ENCODE measurements at places on chromosomes 11 and 22. TPM values are rescaled to one million over a fixed set of nuclear protein-coding genes. Genes with fewer than 3 reads are reported as not detected.
A peak's percentile ranks its signal among the peaks of the same experiment; 100 is the strongest.

- DNase-seq = no peak
These were observed 5.1 kb downstream of the ZPR1 start for GRCh38 chr11:116782728-116783127.

GRCh38 chr11:69121621-69122325, 34.0 kb upstream of the SMIM38 start:
- DNase-seq = no peak

DNA sequence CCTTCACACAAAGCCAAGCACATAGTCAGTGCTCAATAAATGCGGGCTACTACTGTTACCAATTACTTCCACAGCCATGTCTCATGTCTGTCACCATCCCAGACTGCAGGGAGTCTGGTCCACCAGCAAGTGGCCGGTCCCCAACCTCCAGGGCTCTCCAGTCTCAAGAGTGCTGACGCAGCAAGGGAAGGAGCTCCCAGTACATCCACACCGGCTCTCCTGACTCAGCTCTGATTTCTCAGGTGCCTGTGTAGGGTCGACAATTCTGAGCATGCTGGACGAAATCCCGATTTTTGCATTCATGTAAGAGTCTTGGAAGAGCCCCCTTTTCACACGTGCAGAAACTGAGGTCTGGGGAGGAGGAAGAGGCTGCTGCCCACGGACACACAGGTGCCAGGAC, 10.3 kb upstream of the NEFH start:
- no peak for DNase-seq

DNA sequence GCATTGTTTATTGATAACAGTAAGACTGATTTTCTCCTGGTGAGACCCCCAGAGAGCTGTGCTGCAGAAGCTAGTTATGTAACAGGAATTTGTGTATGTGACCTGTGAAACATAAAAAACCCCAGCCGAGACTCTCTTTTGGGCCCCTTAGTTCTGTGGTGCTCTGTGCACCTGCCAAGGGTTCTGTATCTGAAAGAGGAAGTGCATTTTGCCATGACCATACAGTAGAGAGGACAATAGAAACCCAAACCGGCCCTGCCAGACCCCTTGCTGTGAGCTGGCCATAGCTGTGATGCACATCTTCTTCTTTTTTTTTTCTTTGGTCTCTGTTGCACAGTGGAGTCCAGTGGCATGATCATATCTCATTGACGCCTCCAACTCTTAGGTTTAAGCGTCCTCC, 31.4 kb upstream of the APOL5 start:
- no peak for DNase-seq

GRCh38 chr11:95920460-95921105, 3.3 kb downstream of the MTMR2 start:
- no peak for DNase-seq

GRCh38 chr11:30586251-30587144, at the start of gene MPPED2:
TSS of gene MPPED2 (minus strand) at chr11:30586353. CDS start at chr11:30580373, 5,980 bp downstream.
- DNase-seq = peak; percentile 18

- no peak for DNase-seq
These were observed 180.8 kb downstream of the DBX1 start for GRCh38 chr11:19979519-19979845.

- no peak for DNase-seq
These were observed 54.5 kb downstream of the HIPK3 start for GRCh38 chr11:33311680-33312079.

GRCh38 chr11:32266601-32267000, 168.7 kb downstream of the WT1 start:
- no peak for DNase-seq

DNA sequence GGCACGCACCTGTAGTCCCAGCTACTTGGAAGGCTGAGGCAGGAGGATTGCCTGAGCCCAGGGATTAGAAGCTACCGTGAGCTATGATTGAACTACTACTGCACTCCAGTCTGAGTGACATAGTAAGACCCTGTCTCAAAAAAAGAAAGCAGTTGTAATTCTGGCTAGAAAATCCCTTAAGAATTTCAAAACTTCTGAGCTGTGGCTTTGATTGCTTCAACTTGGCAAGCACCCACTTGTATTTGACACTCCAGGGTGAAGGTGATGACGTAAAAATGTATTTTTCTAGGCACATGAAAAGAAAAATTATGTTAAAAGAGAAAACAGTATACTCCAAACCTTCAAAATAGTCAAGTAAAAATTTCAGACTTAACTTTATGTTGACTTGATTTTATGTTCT, 23.6 kb upstream of the ALKBH3 start:
- no peak for DNase-seq

DNA sequence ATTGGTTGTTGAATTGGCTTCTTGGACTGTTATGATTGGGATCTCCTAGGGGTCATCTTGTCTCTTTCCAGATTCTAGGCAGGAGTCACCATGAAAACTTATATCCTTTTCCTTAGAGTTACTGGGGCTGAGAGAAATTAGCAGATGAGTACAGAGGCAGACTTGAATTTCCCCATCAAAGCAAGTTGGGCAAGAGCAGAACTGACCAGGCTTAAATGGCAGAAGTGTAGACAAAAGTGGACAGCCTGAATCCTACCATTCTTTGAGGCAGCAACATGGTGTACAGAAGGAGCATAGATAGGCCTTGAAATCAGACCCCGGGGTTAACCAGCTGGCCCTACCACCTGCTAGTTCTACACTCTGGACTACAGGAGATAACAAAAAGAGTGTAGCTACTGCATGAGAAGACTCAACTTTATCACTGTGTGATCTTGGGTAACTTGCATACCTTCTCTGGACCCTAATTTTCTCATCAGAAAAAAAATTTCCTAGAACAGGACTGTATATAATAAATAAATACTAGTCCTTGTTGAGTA, 427.4 kb upstream of the CADM1 start:
- DNase-seq = no peak

DNA sequence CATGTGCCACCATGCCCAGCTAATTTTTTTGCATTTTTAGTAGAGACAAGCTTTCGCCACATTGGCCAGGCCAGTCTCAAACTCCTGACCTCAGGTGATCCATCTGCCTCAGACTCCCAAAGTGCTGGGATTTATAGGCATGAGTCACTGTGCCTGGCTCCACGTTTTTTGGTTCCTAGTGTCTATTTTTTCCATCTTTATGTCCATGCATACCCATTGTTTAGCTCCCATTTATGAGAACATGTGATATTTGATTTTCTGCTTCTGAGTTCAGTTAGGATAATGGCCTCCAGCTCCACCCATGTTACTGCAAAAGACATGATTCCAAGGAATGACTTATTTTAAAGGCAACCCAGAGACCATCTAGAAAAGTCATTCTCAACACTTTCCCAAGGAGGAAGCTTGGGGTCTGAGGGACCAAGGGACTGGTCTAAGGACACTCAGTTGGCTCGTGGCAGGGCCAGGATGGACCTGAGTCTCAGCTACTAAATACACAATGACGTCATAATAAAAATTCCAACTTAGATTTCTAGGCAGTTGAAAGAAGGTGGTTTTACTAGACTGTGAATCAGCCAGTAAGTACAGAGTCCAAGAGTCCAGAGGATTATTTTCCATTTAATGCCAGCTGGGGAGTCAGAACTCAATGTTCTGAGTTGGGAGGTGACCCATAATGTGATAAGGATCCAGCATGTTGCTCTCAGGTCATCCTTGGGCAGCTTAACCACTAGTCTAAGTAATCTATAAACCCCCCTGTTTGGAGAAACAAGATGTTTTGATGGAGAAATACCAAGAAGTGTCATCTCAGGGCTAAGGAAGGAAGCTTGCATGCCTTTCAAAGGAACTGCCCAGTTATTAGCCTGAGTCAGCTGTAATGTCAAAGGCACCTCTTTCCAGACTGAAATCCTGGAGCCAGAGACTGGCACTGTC, 39.4 kb downstream of the ABTB2 start:
- no peak for DNase-seq

DNA sequence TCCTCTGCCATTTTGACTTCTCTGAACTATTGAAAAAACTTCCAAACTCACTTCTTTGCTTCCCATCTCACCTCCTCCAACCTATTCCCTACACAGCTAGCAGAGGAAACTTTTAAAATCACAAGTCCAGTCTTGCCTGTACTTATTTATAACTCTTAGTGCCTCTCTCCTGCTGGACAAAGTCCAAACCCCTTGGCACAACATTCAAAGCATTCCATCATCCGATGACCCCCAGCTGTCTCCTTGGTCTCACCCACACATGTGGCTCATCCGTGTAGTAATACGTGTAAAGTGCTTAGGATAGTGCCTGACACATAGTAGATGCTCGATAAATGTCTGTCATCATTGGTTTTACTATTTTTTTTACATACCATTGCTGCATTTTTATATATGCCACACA, 101.4 kb downstream of the PARVA start:
- no peak for DNase-seq

DNA sequence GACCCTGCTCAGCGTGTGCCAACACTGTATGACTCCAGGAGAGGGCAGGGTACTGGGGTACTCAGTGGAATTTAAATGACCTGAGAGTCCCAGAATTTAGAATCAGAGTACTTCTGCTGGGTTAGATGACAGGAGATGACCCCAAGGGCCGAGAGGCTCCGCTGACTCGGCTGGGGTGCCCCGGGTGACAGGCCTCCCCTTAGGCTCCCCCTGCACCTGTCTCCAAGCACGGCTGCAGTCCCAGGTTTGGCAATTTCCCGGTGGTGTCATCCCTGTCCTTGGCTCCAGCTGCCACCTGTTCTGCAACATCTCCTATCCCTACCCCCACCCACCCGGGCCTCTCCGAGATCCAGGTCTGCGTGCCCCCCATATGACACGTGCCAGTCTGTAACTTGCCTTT, 1.3 kb downstream of the ACTN3 start:
- no peak for DNase-seq

DNA sequence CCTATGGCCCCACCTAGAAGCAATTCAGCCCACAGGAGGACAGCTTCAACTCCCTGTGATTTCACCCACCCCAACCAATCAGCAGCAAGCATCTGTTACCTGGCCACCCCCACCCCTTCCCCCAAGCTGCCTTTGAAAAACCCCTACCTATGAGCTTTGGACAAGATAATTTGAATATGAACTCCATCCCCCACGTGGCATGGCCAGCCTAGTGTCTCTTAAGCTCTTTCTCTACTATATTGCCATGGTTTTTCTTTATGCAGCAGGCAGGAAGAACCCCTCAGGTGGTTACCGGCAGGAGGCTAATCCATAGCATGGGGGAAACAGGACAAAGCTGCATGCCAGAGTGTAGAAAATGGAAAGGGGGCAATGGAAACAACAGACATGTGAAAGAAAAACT, 29.0 kb downstream of the CTSC start:
- DNase-seq = no peak

GRCh38 chr11:47395223-47396048, 13.0 kb upstream of the SLC39A13 start:
- no peak for DNase-seq

- DNase-seq = no peak
These were observed 154.1 kb downstream of the AASDHPPT start for GRCh38 chr11:106231591-106231990.

DNA sequence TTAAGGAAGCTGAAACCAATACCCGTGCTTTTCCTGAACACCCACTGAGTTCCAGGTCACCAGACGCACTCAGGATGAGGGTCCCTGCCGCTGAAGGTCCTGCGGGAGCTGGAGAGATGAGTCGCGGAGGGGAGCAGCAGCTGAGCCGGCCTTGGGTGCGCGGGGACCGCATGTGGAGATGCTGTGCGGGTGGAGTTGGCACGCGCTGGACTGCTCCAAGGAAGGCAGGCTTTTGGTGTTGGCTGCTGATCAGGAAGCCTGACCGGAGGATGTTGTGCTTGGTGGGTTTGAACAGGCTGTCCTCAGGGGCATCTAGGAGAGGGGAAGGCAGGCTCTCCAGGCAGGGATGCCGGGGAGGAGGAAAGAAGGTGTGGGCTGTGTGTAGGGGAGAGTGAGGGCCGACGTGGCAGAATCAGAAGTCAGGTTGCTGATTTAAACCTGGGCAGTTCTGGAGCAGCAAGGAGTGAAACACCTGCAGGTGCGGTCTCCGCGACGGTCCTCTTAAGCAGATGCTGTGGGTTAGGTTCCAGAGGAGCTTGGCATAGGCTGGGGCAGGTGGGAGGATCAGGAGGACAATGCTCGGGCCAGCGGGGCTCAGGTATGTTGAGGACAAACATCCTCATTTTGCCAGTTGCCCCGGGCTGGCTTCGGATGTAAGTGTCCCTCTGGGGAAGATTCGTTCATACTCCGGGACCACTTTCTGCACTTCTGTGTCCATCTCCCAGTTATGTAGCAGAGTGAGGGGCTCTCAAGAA, 197.5 kb upstream of the B3GAT1 start:
- DNase-seq = peak; percentile 3

- no peak for DNase-seq
These were observed 14.5 kb downstream of the ART5 start for GRCh38 chr11:3627291-3627690.

GRCh38 chr11:133991101-133991500, 34.3 kb upstream of the IGSF9B start:
- no peak for DNase-seq

DNA sequence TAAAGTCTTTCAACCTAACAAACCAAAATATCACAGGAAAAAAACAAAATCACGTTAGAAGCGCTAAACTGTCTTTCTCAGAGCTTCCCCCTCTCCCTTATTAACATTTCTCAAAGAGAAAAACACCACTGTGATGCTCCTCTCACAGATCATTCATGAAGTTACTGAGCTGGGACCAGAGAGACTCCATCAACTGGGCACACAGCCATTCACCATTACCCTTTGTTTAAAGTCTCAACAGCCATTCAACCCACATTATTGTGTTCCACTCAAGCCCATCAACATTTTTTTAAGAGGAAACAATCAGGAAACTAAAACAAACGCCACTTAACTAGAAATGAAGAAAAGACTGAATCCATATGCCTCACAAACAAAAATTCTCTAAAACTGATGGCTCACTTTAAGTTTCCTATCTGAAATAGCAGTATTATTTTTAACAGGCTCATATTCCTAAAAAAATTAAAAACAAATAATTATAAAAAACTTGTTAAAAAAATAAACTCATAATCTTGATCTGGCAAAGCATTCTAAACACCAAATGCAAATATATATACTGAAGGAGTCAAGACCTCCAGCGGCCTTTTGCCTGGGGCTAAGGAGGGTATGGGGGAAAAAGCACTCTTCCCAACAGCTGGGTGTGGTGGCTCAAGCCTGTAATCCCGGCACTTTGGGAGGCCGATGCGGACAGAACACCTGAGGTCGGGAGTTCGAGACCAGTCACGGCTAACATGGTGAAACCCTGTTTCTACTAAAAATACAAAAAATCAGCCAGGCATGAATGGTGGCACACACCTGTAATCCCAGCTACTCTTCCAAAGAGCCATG, 14.0 kb downstream of the CELF1 start:
- DNase-seq = no peak

DNA sequence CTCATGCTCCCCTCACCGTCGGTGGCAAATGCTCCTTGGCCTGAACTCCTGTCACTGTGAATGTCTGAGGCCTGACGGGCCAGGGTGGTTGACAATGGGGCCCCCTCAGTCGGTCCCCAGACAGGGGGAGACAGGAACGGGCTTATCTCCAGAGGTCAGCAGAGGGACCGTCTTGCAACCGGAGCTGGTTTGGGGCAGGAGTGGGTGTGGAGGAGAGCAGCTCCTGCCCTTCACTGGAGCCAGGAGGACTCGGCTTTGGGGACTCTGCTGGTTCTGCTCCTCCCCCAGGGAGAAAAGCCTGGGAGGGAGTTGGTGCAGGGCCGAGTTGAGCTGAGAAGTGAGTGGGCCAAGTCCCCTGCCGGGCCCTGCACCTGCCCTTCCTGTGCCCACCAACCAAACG, 354.4 kb downstream of the BRD1 start:
- no peak for DNase-seq

Gene CASP12
- not detected for total RNA-seq

Gene CCDC188
- 0.23 TPM for total RNA-seq

Gene TTLL8
- not detected for total RNA-seq

Gene PKDREJ
- total RNA-seq = not detected

Gene RAG1
- total RNA-seq = 0.10 TPM

Gene MMP13
- not detected for total RNA-seq

Gene HTR3B
- not detected for total RNA-seq
